ENCODE measurements at places on chromosomes 2 and 18.

DNA sequence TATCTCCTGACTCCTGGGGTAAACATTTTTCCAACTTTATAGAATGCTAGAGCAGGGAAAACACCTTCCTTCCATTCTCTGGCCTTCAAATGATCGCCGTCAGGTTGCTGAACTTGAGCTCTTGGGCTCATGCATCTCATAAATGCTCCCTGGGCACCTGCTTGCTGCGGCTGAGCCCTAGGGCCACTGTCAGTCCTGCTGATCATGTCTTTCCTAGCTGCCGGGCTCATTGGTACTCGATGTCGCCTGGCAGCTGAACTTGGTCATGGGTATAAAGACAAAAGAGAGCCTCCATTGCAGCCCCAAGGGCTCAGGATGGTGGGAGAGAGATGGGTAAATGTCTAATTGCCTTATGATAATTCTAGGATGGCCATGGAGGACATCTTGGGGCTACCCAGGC is 80.6 kb downstream of the HS1BP3 start:
- no peak for DNase-seq

GRCh38 chr2:163828771-163829170 is 93.0 kb upstream of the FIGN start:
- DNase-seq, result no peak

DNA sequence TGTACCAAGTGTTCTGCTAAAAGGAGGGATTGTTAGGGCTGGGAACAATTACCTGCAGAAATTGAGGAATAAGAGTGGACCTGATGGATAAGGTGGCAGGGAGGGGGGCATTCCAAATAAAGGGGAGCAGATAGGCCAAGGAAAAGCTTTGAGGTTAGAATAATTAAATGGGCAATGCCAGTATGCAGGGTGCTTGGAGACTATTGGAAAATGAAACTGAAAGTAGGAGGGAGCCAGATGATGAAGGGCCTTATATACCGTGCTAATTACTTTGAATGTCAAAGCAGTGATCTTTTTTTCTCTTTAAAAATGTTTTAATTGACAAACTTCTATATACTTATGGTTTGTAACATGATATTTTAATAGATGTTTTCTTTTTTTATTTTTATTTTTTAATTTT is 42.9 kb downstream of the MMADHC start:
- DNase-seq, result no peak

DNA sequence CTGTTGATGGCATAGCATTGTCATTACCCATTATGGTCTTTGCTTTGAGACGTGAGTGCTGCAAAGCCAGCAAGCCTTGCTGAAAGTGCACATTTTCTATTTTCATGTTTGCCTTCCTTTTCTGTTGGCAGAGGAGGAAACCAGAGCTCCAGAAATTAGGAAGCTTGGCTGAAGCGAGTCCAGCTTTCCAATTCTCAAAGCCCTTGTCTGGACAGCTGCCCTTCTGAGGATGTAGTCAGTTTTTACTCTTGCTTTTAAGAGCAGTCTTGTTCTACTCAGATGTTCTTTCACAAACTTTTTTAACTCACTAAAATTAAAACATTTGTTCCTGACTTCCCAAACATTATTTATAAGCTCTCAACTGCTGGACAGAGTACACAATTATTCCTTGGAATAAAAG is 93.8 kb downstream of the ICOS start:
- DNase-seq, result no peak

DNA sequence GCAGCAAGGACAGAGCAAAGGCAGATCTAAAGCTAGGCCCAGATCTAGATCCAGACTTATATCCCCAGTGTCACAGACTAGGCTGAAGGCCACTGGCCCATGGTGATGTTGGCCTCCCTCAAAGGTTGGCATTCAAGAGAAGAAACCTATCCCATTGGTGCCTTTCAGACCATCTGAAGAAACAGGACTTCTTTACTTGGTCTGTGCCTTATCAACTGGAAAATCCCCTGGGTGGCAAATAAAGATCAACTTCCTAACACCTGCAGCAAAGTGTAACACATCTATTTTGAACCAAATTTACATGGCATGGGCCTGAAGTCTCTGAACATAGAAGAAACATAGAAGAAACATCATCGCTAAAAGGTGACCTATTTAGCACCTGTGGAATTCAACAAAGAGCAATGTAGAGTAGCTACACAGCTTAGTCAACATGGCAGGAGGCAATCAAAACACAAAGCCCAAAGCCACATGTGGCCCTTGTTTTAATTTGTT is 35.8 kb downstream of the METTL4 start:
- no peak for DNase-seq

GRCh38 chr2:86417961-86418360 is 23.2 kb upstream of the KDM3A start:
- no peak for DNase-seq

DNA sequence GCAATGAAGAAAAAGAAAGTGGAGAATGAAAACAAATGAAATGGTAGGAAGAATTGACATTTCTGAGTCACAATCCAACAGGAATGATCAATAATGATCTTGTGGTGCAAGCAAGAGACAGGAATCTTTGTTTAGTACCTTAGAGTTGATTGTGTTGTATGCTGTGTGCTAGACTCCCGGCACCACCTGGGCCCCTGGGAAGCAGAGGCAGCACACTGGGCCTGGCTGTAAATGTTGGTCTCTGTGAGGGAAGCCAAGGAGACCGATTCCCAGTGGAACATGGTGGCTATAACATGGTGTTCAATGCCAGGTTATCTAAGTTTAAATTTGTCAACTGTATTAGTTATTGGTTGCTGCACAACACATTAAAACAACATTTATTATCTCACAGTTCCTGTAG is 9.8 kb upstream of the CWC22 start:
- no peak for DNase-seq
